ENCODE measurements at places on chromosomes 11 and 22.

- no peak for DNase-seq
Measured at GRCh38 chr11:69277074-69277809, 16.7 kb upstream of the MYEOV start.

- DNase-seq: no peak
Measured at GRCh38 chr11:134233729-134234179, 9.3 kb downstream of the VPS26B start.

DNA sequence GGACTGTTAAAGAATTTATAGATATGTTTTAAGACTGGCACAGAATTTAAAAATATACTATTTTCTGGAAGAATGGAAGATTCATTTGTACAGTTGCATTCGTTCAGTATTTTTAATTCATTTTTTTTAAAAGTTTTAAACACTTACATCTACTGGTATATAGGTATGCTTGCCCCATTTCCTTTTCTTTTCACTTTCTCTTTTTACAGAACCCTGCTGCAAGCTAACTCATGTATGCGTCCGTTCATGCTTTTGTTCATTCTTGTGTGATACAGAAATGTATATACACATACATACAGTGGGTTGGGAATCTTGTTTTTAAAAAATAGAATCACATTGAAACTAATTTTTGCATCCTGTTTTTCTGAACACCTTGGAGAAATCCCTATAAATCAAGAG, 31.0 kb downstream of the PACS1 start:
- no peak for DNase-seq

- no peak for DNase-seq
Measured at GRCh38 chr11:2317354-2318050, 15.7 kb downstream of the TSPAN32 start.

DNA sequence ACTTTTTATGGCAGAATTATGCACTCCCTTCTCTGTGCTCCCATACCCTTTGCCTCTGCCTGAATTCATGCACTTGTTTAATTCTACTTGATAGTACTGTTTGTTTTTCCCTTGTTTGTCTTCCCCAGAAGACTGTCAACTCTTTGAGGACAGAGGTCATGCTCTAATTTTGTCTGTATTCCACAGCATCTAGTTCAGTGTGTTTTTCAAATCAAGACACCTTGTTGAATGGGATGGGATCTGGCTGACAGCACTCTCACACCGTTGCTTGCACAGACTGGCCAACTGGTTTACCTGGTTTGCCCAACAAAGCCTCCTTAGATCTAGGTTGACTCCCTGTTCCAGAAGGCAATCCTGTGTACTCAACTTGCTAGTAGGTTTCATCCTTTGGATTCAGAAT, 121.2 kb upstream of the TIMP3 start:
- no peak for DNase-seq

- peak; percentile 36 for DNase-seq
Measured at GRCh38 chr11:69010964-69011623, 2.0 kb downstream of the MRGPRF start.

GRCh38 chr11:46475051-46475925, 83.7 kb upstream of the CHRM4 start:
- DNase-seq: no peak

- DNase-seq: no peak
Measured at GRCh38 chr11:18471995-18472394, 16.3 kb downstream of the LDHAL6A start.

DNA sequence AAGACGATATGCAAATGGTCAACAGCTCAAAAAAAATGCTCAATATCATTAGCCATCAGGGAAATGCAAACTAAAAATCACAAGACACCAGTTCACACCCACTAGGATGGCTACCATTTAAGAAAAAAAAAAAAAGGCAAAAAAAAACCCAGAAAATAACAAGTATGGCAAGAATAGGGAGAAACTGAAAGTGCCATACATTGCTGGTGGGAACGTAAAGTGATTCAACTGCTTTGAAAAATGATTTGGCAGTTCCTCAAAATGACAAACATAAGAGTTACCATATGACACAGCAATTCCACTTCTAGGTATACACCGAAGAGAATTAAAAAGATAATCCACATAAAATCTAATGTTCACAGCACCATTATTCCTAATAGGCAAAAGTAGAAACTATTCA, 47.5 kb downstream of the PICALM start:
- no peak for DNase-seq

DNA sequence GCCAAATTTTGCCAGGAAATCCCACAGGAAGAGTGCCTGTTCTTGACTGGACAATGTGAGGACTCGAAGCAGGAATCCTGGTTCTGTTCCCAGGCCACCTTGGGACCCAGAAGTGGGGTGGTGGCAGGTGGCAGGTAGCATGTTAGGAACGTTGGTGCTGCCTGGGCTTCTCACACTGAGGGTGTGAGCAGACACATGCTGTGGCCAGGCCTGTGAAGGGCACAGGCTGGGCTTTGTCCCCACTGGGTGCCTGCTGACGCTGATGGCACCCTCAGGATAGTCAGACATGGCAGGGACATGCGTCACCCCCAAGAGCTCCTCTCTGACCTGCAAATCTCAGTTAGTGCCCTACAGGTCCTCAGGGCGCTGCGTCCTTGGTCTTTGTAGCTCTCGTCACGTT, 21.1 kb upstream of the NECTIN1 start:
- DNase-seq: no peak

DNA sequence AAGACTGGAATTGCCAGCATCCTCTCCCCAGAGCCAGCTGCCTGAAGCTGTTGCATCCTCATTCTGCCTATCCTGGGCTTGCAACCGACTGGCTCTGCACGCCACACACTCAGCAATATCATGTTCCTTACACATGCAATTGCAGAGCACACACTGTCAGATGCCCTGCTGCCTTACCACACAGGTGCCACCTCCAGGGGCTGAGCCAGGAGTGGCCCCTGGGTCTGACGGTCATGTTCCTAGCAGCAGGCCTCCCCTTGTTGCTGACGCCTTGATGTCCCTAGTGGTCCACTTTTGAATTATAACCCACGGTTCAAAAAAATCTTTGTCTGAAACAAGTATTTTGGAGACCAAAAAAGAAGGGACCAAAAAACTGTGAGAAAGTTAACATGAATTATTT, 18.5 kb upstream of the OR8B8 start:
- no peak for DNase-seq
